EH (cell line): ENCODE measurements at places on chromosomes 7 and 10.

- DNase-seq: peak; percentile 69
Measured at GRCh38 chr10:4260483-4261124, 475.6 kb upstream of the KLF6 start.

- DNase-seq: no peak
Measured at GRCh38 chr7:157900011-157900410, 563.2 kb downstream of the DNAJB6 start.

- no peak for DNase-seq
Measured at GRCh38 chr10:98067165-98067564, 36.7 kb upstream of the CRTAC1 start.

DNA sequence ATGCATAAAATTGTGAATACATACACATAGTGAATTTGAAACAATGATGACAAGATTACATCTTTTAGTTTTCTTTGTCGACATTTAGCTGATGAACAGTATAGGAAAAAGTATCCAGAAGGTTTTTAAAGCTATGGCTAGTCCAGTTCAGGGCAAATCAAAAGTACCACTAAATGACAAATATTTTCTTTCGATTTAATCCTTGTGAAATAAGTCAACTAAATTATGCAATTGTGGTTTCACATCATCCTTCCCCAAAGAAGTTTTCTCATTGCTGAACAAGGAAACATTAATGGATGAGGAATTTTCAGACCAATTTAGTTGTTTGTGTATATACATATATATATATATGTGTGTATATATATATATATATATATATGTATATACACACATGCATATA, 774.0 kb downstream of the DNAJB9 start:
- DNase-seq: no peak

- no peak for DNase-seq
Measured at GRCh38 chr10:61664985-61665384, 2.3 kb downstream of the CABCOCO1 start.

DNA sequence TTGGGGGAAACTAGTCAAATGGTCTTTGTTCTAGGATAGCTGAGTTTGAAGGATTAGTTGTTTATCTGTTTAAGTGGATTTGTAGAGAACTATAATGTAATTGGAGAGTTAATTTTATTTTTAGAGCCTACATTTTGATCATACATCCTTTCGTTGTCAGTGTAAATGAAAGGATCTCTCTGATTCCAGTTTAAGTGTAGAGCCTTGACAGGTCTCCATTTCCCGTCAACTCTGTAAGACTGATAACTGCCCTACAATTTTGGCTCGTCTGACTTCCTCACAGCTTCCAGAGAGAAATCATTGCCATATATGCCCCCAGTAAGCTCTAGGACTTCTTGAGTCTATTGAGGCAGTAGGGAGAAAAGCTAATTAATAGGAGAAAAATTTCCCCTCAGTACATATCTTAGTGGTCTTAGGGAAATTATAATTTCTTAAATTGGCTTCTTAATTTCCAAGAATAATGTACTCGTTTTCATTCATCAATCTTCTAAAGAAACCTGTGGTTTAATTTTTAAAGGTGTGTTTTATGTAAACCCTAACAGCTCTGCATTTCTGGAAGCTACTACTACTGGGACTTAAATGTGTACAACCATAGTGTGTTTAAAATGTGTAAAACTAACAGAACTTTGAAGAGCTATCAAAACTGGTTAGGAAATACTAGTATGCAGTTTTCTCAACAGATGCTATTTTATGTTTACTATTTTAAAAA, 3.8 kb downstream of the KMT2E start:
- no peak for DNase-seq
